Endodermal cell (in vitro differentiated cells): ENCODE measurements at places on chromosomes 1 and 21.

DNA sequence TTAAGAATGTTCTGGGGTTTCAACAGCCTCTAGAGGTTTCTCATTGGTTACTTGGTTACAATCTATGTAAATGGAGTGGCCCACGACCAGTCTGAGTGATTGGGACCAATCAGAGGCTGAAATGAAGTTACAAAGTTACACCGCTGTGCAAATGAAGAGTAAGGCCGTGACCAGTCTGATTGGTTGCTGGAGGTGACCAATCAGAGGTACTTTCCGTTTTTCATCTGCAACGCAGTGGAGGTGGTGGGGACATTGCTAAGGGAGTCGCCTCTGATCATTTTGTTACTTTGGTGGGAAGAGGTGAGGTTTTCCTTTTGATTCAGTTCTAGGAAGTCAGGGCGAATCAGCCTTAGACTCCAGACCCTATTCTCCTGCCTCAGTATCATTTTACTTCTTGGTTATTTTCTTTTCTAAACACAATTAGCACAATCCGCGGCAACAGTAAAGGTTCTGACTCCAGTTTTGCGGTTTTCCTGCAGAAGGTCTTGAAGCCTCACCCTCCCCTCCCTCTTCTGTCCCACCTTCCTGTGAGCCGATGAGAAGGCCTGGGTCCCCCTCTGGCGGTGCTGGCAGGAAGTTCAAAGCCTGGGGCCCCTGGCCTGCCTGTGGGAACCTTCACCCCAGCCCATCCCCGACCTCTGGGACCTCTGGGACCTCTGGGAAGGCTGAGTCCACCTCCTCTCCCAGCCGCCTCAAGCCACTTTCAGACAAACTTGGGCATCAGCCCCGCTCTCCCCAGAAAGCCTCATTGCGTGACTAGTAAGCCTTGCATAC is 38.7 kb upstream of the TTC34 start:
- DNase-seq = no peak

DNA sequence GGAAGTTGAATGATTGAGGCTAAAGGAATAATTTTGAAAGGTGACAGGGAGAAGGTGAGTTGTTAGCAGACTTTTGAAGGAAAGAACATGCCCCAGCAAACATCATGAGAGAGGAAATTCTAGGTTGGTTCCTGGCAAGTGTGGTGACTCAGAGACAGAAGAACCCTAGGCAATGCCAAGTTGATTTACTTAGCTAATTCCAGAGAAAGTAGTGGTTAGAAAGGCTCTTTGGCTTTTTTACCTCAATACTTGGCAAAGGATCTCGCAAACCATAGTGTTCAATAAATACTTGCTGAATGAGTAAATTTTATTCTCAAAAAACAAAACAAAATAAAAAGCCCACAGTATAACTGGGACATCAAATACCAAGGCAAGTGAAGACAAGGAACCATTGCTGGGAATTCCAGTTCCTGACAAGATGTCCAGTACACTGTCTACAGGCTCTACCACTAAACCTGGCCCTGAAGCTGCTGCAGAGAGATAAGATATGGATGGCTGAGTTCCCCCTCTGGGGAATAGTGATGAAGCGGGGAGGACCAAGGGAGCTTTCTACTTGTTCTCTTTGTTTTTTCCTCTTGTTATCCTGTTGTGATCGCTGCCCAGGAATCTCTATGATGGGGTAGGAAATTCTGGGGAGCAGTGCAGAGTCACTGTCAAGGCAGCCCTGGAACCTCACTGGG is 48.2 kb downstream of the IL12RB2 start:
- no peak for DNase-seq

DNA sequence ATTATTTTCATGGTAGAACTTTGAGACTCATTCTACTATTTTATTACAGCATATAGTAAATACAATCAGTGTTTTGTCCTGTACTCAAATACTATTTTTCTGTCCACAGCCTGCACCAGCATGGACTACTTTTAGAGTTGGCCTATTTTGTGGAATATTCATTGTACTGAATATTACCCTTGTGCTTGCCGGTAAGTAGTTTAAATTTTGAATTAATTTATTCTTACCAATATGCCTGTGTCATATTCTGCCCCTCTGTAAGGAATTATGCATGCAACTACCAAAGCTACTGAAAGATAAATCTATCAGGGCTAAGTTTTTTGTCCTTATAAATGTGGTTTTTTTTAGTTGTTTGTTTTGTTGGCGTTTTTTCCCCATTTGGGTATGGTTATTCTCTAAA is 101.4 kb upstream of the KIAA1614 start:
- DNase-seq = no peak

DNA sequence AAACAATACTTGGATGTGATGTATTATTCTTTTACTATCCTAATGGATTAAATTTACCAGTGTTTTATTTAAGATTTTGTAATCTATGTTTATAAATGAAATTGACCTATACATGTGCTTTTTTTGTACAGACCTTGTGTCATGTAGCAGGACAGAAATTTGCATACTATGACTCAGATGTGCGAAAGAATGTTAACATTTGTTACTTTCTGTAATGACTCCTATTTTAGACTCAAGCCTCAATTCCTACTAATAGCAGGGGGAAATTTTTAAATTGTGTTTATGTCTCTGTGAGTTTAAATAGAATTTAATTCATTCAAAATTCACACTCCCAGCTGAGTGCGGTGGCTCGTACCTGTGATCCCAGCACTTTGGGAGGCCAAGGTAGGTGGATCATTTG is 21.8 kb upstream of the RIMKLA start:
- DNase-seq = no peak

GRCh38 chr1:202553560-202554038 is 156.7 kb downstream of the SYT2 start:
- DNase-seq = no peak

DNA sequence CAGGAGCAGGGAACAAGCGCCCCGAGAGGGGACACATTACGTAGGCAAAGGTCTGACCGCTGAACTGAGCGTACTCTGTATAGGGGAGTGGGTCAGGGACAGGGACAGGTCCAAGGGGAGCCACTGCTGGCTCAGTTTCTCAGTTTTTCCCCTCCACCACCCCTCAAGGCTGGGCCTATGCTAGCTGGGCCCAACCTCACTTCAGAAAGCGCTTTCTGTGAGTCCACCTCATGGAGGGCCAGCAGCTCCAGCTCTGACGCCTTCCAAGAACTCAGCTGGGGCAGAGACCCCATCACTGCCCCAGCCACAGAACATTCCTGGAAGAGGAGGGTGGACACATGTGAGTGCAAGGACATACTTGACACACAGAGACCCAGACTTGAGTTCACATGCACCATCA is 242.0 kb downstream of the FOXD2 start:
- DNase-seq = peak; percentile 31

DNA sequence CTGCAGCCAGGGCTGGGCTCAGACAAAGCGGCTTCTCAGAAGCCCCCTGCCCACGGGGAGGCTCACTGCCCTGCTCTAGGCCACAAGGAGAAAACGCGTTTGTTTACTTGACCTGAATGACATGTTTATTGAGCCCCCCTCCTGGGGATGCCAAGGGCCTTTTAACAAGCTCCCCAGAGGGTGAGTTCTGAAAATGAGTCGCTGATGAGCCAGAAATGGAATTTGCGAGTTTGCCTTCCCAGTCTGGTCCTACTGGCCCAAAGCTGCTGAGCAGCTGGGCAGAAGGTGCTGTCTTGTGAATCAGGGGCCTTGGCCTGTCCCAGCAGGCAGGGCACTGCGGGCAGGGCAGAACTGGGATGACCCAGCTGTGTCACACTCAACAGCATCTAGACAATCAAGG is 120.6 kb downstream of the SYF2 start:
- no peak for DNase-seq

DNA sequence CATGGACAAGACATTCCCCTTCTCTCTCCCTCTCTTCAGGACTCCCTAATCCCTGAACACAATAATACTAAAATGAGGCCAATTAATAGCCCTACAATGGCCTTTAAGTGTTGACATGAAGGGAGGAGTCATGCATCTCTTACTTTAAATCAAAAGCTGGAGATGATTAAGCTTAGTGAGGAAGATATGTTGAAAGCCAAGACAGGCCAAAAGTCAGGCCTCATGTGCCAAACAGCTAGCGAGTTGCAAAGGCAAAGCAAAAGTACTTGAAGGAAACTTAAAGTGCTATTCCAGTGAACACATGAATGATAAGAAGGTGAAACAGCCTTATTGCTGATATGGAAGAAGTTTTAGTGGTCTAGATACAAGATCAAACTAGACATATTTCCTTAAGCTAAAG is 49.5 kb upstream of the CD46 start:
- no peak for DNase-seq

DNA sequence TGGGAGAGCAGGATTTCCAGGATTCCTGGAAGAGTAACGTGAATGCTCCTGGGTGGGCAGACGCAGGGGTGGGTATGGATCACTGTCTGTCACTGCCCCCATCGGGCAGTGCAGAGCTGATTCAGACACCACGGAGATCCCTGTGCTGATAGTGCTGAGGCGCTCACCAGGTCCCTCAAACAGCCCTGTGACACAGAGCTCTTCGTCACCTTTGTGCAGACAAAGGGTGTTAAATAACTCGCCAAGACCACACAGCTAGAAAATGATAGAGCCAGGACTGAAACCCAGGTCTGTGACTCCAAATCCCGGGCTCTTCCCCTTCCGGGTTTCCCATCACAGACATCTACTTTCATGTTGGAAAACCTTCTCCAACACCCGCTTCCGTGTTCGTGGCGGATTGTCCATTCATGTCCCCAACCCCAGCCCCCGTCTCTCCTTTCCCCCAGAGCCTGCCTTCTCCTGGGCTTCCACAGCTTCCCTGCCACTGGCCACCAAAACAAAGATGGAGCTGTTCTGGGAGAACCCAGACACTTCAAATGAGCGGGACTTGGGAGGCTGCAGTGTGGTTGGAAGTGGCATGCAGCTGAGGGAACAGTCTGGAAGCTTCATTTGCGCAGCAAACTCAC is 2.6 kb downstream of the EFHD2 start:
- peak; percentile 77 for DNase-seq
